ENCODE measurements at places on chromosomes 2 and 18. TPM values are rescaled to one million over a fixed set of nuclear protein-coding genes. Genes with fewer than 3 reads are reported as not detected.

GRCh38 chr2:85437488-85438200 is 19.1 kb downstream of the SH2D6 start:
- no peaks in the 10 kb centered on the region for H3K27me3 ChIP-seq
- peak overlapping the region; percentile 88 for H3K27ac ChIP-seq
- H3K4me3 ChIP-seq, result peak overlapping the region; percentile 49
- peaks cover 62% of the 10 kb centered on the region for H3K4me1 ChIP-seq

GRCh38 chr2:180472133-180472532 is 465.0 kb upstream of the CWC22 start:
- H3K27me3 ChIP-seq, result no peaks in the 10 kb centered on the region
- no peaks in the 10 kb centered on the region for H3K36me3 ChIP-seq
- no peak overlapping the region for H3K4me3 ChIP-seq
- no peaks in the 10 kb centered on the region for H3K4me1 ChIP-seq
- no peak for DNase-seq
- no peak overlapping the region for H3K27ac ChIP-seq

DNA sequence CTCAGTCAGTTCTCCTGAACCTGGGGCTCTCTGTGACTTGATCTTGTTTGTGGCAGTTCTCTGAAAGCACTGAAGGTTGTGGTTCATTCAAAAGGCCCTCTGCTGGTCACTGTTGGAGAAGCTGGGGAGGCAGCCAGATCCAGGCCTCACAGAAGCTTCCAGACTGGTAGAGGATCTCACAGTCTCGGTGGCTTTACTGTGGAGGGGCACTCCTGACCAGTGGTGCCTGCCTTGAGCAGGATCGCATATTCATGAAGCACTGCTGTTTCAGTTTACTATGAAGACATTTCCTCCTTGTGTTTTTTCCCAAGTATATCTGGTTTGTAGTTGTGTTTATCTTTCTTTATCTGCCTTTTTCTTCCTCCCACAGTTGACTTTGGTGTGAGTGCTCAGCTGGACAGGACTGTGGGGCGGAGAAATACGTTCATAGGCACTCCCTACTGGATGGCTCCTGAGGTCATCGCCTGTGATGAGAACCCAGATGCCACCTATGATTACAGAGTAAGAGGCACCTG is 133.9 kb downstream of the MAP4K4 start:
- no peak overlapping the region for H3K27ac ChIP-seq
- peaks cover 22% of the 10 kb centered on the region for H3K4me1 ChIP-seq
- peak; percentile 76 for DNase-seq
- no peaks in the 10 kb centered on the region for H3K27me3 ChIP-seq

DNA sequence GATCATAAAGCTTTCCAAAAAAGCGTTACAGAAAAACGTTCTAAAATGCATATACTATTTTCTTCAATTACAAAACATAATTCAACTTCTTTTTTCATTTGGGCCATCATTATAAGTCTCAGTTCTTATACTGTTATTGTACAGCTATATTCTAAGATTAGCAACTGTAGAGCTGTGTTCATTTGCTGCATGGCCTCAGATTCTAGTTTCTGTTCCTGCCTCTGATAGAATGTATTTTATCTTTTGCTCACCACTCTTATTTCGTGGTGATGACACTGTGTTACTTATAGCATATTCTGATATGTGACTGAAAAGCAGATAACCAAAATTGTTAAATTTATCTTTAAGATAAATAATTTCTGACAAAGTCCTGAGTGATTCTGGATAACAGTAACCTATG is 67.2 kb downstream of the PTRHD1 start:
- no peaks in the 10 kb centered on the region for H3K27me3 ChIP-seq
- peaks cover 21% of the 10 kb centered on the region for H3K4me1 ChIP-seq
- H3K36me3 ChIP-seq, result peaks cover 23% of the 10 kb centered on the region

SNORC gene
- total RNA-seq, result 18.7 TPM

All from suprapubic skin (tissue), 4 donors.